Aorta (tissue), 5 donors: ENCODE measurements at places on chromosomes 12 and 14. TPM values are rescaled to one million over a fixed set of nuclear protein-coding genes. Genes with fewer than 3 reads are reported as not detected.

The TMEM119 gene
- 1.4 TPM for polyA plus RNA-seq

The PTPRO gene
- polyA plus RNA-seq = 5.4 TPM

The TEX22 gene
- 0.38 TPM for polyA plus RNA-seq

The BICDL1 gene
- 0.36 TPM for polyA plus RNA-seq

The KLRB1 gene
- polyA plus RNA-seq = not detected

The ABCD4 gene
- 67.5 TPM for polyA plus RNA-seq

The TAS2R30 gene
- polyA plus RNA-seq = not detected

The CLEC9A gene
- not detected for polyA plus RNA-seq

The TRPV4 gene
- 1.3 TPM for polyA plus RNA-seq
